Activated CD4-positive, alpha-beta T cell treated with anti-CD3 and anti-CD28 coated beads for 48 hours (primary cell): ENCODE measurements at places on chromosomes 16 and 17.

DNA sequence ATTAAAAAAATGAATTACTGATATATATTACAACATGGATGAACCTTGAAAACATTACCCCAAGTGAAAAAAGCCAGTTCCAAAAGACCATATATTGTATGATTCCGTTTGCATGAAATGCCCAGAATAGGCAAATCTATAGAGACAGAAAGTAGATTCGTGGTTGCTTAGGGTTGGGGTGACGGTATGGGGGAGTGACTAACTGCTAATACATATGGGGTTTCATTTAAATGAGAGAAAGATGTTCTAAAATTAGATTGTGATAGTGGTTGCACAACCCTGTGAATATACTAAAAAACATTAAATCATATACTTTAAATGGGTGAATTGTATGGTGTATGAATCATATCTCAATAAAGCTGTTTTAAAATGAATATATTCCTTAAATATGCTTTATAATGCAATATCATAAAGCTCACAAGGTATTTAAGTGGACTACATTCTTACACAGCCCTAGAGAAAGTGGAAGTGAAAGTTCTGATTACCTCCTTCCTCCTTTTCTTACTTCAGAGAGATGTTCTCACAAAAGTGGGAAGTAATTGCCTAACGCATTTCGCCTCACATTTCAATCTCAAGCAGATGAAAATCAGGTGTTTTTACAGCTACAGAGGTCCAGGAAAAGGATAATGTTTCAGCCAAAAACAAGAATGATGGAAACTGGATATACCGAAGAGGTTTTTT, 142.7 kb upstream of the GNAO1 start:
- DNase-seq = no peak

GRCh38 chr16:55045329-55045728, 114.7 kb downstream of the IRX5 start:
- DNase-seq = no peak

DNA sequence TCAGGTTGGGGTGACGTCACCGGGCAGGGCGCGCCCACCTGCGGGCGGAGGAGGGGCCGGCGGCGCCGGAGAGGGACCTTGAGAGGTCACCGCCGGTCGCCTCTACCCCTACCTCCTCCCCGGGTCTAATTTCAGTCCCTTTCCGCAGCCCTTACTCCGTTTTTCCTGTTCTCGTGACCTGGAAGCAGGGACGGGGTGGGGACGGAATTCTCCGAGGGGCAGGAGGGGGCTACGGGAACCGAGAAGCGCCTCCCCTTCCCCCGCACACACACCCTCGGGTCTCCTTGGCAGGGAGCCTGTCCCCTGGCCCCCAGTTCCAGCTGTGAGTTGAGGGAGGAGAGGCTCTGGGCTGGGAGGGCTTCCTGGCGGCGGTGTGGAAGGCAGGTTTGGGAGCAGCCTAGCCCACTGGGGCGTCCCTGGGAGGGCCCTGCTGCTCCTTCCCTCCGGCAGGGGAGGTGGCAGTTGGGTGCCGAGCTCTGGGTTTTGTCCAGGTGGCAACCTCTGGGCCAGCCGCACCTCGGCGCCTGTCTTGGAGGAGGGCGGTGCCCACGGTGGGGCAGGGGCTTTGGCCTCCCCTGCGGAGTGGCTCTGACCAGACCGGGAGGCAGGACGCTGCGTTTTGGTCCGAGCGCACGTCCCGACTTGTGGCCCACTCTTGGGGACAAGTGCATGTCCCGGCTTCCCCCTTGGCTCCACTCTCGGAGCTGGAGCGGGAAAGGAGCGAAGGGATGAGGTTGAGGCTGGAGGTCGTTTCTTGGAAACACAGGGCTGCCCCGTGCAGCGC, 773 bp downstream of the SYNGR3 start:
- no peak for DNase-seq

DNA sequence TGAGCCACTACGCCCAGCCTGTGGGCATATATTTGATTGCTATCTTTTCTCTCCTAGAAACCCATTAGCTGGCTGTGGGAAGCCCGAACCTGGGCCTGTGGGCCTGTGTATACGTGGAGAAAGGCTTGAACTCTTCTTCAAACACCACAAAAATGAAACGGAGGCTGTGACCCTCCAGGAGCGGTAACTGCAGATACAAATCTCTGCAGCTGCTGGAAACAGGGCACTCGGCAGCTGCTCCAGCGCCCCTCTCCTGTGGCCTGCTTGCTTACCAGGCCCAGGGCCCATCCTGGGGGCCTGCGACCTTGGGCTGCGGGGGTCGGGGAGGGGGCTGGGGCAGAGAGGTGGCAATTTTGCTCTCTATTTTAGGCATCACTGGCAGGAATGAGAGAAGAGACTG, 28.0 kb upstream of the MTSS2 start:
- DNase-seq = no peak

DNA sequence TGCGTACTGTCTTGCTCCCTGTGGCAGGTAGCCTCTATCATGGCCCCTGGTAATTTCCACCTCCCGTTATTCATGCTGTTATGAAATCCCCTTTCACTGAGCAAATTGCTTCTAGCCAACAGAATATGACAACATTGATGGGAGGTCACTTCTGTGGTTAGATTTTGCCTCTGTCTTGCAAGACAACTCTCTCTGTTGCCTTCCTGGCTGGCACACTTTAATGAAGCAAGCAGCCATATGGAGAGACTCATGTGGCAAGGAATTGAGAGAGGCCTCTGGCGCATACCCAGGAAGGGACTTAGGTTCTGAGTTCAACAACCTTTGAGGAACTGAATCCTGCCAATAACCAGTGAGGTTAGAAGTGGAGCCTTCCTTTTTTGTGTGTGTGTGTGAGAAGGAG, 51.8 kb upstream of the GPRC5B start:
- no peak for DNase-seq
